ENCODE measurements at places on chromosomes 2 and 18.
A peak's percentile ranks its signal among the peaks of the same experiment; 100 is the strongest.

DNA sequence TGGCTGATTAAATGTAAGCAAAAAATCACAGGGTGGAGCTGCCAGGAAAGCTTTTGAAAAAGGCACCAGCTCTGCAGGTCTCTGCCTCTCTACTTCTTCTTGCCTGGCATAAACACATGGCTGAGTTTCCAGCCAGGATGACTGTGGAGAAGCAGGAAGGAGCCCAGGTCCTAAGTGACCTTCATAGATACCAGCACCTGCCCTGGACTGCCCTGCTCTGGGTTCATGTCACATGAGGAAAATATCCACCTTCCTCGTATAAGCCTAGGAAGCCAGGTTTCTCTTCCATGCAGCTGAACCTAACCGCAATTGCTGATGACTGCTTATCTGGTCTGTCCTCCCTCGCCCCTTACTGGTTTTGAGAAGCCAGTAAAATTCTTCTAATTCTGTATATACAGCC is 47.8 kb upstream of the CREB1 start:
- no peak for DNase-seq

DNA sequence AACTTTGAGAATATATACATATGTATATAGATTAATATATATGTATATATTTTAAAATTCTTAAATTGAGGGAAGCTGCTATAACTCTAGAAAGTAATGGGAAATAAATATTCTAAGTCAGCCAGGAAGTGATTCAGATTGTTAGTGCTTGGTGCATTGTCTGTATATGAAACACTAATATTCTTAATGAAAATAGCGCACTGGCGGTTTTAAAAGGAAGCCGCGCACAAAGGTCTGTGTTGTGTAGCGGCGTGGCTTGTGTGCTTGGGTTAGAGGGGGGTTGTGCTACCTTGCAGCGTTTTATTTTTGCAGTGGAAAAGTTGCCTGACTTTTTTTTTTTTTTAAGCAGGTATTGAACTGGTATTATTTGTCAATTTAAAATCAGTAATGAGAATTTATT is 11.3 kb downstream of the TSHZ1 start:
- DNase-seq: no peak

GRCh38 chr2:166560022-166560421 is 66.0 kb upstream of the SCN7A start:
- peak; percentile 54 for DNase-seq

GRCh38 chr18:77632758-77633157 is 383.1 kb downstream of the GALR1 start:
- DNase-seq: no peak

DNA sequence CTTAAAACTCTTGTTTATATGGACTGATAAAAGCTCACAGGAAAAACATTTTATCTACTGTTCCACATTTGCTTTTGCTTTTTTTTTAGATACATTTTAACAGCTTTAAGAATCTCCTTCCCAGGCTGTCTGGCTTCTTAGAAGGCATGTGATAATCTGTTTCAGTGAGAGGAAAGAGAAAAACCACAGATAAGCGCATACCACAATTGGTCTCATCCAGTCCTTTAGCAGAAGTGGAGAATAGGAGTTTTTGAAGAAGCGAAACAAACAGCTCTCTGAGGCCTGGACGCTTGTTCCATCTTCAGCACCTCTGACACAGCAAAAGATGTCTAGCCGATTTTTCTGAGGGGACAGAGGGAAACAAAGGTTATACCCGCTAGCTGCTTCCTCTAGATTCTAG is 37.6 kb downstream of the RMC1 start:
- DNase-seq: no peak

DNA sequence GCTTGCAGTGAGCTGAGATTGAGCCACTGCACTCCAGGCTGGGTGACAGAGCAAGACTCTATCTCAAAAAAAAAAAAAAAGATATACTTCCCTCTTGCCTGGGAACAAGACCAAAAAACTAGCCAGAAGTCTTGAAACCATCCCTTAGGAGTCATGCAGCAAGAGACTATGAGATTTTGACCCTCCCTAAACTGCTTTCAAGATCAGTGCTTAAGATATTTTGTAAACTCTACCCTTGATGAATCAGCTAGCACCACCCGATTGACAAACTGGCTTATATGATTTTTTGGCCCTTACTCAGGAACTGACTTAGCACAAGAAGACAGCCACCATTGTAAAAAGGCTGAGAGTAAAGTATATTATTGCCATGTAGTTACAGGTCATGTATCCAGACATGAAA is 3.8 kb downstream of the SULT1C3 start:
- DNase-seq: peak; percentile 9

All from adipocyte (in vitro differentiated cells).